ENCODE measurements at places on chromosomes 1 and 21.

GRCh38 chr21:16194095-16194787 is 464.5 kb downstream of the USP25 start:
- no peak for DNase-seq

DNA sequence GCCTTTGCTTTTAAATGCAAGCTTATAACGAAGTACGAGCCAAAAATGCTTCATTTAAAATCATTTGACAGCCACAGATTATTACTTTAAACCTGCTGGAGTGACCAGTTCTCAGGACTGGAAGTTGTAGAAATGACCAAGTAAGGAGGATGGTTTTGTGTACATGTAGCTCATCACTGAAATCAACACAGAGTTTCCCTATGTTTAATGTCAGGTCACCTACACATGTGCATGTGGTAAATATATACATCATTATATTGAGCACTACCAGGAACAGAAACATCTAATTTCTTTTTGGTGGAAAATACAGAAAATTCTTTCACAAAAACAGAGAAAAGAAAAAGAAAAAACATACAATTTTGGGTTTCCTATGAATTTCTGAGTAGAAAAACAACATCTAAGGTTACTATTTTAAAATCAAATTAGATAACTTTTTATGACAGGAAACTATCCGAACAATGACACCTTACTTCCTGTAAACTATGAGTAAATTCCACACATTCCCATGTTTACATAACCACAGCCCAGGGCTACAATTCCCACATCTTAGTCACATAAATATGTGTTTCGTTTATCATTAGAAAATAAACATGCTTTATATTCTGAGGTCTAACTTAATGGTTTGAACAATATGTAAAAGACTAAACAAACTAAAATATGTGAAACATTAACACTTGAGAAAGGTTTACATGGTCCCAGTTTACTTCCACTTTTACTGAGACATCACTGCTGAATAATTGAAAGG is 73.6 kb downstream of the ZNF281 start:
- no peak for DNase-seq

DNA sequence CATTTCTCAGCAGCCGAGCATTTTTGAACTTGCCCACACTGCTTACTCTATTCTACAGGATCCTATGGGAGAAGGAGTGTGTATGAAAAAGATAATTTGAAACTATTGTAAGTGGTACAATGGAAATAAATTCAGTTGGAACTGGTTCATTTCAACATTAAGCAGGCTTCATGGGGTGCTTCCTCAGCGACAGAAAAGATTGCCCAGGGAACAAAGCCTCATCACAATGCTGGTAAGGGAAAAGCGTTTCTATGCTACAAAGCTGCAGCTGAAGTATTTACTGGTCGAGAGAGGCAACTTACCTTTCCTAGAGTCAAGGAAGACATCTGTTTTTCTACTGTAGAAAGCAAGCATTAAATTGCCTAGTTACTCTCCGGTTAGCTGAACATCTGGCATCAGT is 568.2 kb upstream of the ZP4 start:
- no peak for DNase-seq

DNA sequence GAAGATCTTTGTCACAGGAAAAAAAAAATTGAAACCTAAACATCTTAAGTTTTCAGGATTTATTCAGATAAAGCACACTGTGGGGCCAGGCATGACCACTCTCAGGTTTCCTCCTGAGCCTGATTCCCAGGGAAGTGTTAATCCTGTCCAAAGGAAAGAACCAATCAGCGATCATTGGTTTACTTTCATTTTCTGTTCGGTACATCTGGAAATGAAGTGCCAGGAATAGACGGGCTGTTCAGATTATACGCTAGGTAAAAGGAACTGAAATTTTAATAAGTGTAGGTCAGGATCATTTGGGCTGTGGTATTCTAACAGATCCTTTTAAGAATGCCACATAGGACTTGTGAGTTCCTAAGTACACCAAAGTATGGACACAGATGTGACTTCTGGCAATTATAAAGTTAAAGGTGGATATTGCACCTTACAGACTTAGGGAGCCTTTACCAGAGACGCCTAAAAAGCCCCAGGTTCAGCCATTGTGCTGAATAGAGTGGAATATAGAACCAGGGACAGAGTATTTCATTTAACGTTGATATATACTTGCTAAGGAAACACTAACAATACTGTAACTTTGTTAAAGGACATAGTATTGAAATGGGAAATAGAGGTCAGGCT is 9.3 kb upstream of the CACYBP start:
- no peak for DNase-seq

DNA sequence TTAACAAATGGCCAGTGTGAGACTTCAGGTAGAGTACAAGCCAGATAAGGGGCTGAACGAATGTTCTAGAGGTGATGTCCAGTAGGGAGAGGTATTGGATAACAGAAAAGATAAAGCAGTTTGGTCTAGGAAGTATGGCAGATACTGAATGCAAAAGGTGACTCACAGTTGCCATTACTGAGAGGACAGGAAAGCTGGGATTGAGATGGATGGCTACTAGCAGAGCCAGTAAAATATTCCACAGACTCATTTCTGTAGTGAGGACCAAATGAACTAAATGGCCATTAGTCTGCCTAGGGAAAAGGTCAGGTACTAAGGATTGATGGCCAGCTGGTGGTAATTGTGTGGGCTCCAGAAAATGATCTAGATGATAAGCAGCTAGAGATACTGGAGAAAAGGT is 11.5 kb downstream of the MACO1 start:
- DNase-seq, result no peak

DNA sequence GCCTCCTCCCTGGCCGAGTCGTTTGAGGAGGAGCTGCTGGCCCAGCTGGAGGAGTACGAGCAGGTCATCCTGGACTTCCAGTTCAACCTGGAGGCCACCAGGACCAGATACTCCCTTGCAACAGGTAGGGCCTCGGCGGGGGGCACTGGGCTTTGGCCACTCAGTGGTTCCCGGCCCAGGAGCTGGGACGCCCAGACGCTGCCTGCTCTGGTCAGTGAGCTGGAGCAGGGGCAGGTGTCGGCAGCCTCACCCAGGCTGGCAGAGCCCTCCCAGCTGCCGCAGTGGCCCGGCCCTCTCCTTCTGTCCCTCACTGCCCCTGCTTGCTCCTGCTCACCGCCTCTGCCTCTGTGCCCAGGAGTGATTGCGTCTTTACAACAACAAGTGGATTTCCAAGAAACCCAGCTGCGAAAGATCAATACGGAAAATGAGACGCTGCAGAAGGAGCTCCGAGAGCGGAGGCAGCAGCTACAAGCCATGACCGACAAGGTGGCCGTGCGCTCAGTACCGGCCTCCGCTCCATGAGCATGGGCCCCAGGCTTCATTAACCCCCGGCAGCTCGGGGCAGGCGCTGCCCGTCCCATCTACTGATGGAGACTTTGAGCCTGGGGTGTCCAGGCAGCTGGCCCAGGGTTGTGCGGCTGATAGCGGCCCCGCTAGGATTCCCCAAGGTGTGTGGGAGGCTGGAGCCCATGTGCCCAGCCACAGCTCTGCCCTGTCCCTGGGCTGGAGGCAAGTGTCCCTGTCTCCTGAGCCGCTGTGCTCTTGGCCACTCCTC is 9.0 kb upstream of the SMIM1 start:
- no peak for DNase-seq

DNA sequence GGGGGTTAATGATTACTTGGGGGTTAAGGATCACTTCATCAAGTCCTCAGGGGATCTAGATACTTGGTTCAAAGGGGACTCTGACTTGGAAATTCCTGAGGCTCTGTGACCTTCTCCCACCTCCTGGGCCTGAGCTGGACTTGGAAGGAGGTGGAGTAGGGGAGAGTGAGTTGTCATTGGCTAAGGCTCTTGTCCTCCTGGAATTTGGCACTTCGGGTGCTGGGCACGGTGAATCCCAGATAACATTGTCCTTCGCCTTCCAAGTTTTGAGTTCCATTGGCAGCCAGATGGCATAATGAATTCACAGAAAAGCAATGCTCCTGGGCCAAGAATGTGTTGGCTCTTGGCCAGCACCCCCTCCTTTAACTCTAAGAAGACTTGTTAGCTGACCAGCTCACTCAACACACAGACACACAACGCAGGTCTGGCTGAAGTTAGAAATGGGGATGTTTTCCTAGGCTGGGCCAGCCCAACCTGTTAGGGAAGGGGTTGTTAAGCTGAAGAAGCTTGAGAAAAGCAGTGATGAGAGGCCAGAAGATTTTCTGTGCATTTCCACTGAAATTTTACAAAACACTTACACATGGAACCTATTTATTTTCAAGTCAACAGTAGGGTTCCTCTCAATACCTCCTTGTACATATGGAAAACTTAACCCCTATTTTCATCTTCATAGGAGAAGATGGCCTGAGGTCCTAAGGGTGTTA is 29.7 kb downstream of the SLC26A9 start:
- no peak for DNase-seq

GRCh38 chr1:232383455-232384123 is 246.3 kb downstream of the SIPA1L2 start:
- no peak for DNase-seq

DNA sequence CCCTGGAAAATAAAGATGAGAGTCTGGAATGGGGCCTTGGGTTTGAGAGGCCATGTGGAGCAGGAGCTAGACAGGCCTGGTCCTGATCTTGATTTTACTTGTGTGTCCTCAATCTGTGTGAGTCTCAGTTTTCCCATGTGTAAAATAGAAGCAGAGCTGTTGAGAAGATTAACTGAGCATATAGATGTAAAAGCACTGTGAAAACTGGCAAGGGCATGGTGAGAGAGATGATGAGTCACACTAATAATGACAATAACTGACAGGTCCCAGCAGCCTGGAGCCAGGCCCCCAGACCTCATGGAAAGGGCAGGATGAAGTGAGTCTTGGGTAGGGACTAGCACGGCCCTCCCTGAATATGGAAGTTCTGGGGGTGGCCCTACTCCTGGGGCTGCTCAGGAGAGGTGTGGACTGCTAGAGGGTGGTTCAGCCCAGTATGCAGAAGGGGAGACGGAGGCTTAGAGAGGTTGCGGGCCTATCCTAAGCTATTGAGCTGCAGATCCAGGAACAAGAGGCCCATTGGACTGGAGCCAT is 2.8 kb upstream of the AHDC1 start:
- no peak for DNase-seq

- no peak for DNase-seq
Observed at GRCh38 chr1:177780096-177780700, 189.7 kb downstream of the SEC16B start.

DNA sequence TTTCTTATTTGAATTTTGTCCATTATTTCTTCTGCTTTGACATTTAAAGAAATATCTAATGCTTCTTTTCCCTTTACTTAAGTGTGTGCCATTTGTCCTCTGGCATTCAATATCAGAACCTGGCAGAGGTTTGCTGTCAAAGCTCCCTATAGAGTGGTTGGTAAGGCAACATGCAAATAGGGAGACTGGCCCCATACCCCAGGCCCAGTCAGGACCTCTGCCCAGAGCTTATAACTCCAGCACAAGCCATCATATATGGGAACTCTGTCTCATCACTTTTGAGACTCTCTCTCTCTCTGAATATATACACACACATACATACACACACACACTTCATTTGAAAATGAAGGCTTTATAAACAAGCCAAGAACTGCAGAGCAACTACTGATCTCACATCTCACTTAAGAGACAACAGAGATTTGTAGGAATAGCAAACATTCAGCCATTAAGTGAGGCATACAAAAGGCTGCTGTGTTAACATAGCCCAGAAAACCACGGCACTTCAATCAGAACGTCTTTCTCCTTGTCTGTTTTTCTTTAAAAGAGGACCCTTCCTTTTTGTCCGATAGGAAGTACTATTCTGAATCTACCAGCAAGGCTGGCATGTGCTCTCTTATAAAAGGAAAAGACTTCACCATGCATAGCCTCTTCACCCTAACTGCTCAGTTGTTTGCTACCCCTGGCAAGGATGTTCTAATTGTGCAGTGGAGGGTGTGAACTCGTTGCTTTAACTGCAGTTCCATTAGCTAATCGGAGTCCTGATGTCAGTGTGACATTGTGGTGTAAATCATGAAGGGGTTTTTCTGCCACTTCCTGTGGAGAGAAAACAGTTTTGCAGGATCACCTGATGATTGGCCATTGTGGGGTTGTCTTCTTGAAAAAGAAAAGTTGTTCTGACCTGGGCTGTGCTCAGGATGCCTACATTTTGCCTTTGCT is 101.7 kb downstream of the NR5A2 start:
- no peak for DNase-seq

DNA sequence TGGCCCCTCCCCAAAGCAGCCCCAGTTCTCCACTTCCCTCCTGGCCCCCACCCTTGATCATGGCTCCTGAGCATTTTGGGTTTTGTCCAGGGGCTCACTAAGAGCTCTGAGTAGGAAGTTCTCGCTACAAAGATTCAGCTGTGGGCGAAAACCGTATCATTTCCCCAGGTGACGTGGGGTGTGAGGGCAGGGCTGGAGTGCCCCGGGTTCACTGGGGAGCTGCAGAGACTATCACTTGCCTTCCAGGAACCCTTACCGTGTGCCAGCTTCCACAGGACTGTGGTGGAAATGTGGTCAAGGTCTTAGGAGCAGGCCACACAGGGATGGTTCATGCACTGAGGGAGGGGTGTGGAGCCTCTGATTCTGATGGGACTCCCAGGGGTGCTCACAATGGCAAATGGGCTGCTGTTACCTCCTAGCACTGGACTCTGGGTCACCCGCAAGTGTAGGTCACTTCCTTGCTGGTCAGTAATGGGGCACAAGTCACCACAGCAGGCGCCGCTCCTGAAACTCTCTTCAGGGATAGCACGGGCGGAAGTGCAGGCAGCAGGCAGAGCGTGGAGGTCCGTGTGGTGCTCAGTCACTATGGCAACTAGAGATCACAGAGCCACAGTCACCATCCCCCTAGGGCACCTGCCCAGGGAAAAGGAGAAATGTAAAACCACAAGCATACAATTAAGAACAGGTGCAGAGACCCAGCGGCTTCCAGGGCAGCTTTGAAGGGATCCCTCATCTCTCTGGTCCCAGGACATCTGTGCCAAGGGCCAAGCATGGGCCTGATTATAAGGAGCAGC is 35.4 kb downstream of the RSPH1 start:
- no peak for DNase-seq

GRCh38 chr1:176919386-176920378 is 244.8 kb downstream of the ASTN1 start:
- no peak for DNase-seq

GRCh38 chr1:40938393-40938792 is 41.1 kb upstream of the CTPS1 start:
- no peak for DNase-seq

GRCh38 chr1:63624911-63625310 is 31.7 kb downstream of the PGM1 start:
- DNase-seq, result no peak

GRCh38 chr1:232432313-232432712 is 197.6 kb downstream of the SIPA1L2 start:
- no peak for DNase-seq

DNA sequence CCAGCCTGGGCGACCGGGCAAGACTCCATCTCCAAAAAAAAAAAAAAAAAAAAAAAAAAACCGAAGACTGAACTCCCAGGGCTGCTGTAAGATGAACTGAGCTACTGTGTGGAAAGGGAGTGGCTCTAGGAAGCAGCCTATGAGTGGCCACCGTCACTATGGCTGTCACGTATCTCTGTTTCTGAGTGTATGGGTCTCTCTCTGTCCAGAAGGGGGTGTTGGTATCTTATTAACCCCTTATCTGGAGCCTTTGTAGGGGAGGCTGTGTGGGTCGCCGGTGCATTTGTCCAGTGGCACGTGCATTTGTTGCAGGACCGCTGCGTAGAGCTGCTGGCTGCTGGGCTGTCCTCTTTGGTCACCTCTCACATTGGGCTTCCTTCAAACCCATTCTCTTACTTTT is 326.6 kb downstream of the CAMTA1 start:
- no peak for DNase-seq
